K562 (cell line): ENCODE measurements at places on chromosomes 2 and 18. TPM values are rescaled to one million over a fixed set of nuclear protein-coding genes. Genes with fewer than 3 reads are reported as not detected.

NIFK gene
- total RNA-seq: 126 and 136 TPM in 2 replicates

ANKRD62 gene
- total RNA-seq: 0.44 and 0.69 TPM in 2 replicates

UGT1A3 gene
- total RNA-seq: not detected in 2 replicates

ADD2 gene
- 59.6 and 63.0 TPM in 2 replicates for total RNA-seq

KYNU gene
- 5.4 and 5.5 TPM in 2 replicates for total RNA-seq

MAB21L4 gene
- not detected in 2 replicates for total RNA-seq
